ENCODE measurements at places on chromosomes 5 and 9.

DNA sequence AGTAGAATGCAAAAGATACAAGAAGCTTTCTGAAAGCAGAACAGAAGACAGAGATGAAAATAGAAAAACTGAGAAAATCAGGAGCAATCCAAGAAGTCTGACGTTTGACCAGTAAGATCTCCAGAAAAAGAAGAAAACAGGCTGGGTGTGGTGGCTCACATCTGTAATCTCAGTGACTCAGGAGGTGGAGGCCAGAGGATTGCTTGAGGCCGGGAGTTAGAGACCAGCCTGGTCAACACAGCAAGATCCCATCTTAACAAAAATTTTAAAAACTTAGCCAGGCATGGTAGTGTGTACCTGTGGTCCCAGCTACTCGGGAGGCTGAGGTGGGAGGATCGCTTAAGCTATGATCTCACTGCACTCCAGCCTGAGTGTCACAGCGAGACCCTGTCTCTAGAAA is 15.9 kb downstream of the RETREG1 start:
- DNase-seq, result no peak

DNA sequence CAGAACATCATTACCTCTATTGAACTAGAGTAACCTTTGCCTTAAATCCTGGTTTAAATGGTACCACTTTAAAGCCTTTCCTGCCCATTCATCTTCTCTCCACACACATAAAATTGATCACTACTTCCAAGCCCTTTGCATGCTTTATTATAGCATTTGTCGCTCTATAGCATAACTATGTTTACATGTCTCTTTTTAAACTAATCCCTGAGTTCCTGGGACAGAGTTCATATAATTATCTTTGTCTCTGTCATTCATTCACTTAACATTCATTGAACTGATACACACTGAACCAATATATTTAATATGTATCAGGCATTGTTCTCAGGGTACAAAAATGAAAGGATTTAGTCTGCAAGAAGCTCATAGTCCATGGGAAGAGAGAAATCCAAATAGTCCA is 37.3 kb downstream of the RECK start:
- no peak for DNase-seq

GRCh38 chr9:128242124-128242523 is 33.7 kb downstream of the GOLGA2 start:
- no peak for DNase-seq

- no peak for DNase-seq
These were observed 58.1 kb downstream of the CDO1 start for GRCh38 chr5:115758356-115758755.

DNA sequence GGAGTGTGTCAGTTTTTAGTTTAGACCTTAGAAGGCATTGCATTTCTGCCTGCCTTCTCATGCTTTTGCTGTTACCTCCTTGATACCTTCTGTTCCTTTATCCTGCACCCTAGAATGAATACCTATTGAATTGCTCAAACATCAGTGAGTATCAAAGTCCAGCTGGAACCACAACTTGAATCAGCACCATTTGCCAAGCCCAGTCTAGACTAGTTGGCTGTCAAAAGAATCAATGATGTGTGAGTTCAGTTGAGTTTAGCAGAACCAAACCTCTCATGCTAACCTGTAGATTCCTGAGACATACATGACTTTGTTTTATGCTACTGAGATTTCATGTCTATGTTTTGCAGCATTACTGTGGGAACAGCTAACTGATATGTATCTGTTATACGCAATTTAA is 116.6 kb downstream of the FAM170A start:
- no peak for DNase-seq

DNA sequence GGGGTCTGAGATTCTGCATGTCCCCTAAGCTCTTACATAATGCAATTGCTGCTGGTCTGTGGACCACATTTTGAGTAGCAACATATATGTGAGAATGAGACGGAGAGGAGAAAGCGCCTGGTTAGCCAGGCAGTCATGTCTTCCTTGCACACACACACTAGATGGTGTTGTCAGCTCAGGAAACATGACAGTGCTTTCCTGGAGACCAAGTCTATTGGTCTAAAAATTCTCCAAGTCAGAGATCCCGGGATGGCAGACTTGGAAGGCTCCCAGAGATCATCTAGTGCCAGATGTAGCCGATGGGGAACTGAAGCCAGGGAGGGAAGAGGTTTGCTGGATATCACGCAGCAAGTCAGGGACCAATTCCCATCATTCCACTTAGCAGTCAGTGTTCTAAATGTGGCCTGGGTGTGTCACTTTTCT is 53.4 kb downstream of the GALNT12 start:
- no peak for DNase-seq

GRCh38 chr5:137084016-137084415 is 415.1 kb downstream of the SPOCK1 start:
- no peak for DNase-seq

DNA sequence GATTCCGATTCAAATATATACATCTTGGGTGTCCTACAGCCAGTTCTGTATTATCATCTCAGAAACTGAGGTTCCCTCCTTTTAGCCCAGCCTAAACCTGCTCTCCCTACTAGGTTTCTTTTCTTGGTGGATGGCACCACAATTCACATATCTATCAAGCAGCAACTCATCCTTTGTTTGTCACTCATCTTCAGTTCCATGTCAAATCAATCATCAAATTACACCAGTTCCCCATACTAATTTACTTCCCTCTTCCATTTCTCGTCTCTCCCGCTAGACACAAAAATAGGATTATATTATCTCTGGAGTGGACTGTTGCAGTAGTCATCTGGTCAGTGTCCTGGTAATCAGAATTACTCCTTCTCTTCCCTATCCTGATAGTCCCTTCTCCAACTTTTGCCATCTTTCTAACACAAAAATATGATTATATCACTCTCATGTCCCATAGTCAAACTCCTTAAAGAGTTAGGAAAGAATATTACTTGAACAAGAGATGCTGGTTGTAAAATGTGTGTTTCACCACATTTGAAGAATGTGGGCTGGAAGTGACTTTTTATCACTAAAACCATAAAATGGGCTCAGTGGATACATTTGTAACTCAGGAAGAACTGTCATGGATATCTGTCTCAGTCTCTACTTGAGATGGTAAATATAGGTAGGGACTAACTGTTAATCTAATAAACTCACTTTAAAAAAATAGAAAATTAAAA is 69.1 kb upstream of the RICTOR start:
- DNase-seq, result no peak

GRCh38 chr5:428754-429452 is 14.1 kb upstream of the EXOC3 start:
- no peak for DNase-seq

DNA sequence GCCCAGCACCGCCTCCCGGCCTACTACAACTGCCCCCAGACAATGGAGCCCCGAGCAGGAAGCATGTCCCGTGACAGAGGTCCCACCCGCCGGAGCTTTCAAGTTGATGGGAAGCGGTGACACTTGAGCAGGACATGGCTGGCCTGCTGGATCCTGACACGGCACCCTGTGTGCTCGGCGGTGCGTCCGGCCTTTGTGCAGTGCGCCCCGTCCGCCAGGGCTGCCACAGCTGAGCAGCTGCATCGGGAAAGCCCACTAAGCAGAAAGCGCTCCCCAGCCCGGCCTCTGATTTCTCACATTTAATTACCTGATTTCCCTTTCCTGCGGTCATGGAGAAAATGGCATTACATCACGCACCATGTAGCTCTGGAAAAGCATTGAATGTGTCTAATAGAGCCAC is 611.9 kb downstream of the IRX1 start:
- no peak for DNase-seq

- DNase-seq, result no peak
These were observed 168.6 kb downstream of the NNT start for GRCh38 chr5:43771611-43772031.

Measured in posterior cingulate gyrus (tissue), 11 donors.